Mesenteric fat pad (tissue), 1 donor: ENCODE measurements at places on chromosomes 1 and 21.

GRCh38 chr1:184283999-184284398 is 102.8 kb upstream of the C1orf21 start:
- no peak for DNase-seq

DNA sequence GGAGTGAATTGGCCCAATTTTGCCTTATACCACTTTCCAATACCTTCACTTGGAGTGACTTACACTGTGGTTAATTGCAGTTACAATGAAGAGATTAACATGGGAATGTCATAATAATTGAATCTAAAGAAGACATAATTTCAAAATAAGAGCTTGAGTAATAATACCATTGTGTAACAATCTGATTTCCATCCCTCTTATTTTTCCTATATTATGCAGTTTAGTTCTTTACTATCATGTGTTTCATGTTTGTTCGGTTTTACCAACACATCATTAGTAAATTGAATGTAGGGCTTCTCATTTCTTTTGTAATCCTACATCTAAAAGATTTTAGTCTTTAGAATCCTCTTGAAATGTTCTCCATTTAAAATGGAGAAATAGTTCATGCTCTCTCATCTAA is 19.2 kb upstream of the XPR1 start:
- no peak for DNase-seq

DNA sequence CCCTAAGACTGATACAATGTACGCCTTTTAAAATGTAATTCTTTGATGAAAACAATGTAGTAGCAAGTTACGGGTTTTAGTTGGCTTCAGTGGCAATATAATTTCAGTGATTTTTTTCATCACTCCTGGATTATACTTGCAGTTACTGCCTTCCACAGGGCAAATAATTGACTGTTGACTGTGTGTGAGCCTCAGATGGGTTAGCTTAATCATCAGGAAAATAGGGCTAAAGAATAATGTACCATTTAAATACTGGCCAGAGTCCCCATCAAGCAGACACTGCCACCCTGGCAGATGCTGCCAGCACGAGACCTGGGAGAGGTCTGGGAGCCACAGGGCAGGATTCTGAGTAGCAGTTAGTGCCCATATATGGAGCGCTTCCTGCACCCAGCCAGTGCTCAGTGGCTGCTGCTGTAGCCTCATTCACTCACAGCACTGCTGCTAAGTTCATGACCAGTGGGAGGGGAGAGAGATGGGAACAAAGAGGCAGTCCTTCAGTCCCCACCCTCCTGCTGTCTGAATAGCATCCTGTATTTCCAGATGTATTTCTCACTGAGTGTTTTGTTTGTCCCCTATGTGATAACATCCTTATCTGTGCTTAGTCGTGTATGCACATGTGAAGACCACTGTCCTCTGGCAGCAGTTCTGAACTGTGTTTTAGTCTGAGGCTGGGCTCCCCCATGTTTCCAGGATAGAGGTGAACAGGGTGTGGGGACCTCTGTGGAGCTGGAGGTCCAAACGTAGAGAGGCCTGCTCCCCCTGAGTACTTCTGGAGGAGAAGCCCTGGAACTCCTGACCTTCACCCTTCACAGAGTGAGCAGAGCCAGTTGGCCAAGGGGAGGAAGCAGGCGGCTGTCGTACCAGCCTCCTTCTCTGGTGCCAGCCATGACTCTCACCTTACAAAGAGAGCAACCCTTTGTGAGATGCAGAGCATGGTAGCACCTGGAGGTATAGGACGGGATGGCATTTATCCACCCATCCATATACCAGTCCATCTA is 80.4 kb downstream of the ADARB1 start:
- peak; percentile 69 for DNase-seq

DNA sequence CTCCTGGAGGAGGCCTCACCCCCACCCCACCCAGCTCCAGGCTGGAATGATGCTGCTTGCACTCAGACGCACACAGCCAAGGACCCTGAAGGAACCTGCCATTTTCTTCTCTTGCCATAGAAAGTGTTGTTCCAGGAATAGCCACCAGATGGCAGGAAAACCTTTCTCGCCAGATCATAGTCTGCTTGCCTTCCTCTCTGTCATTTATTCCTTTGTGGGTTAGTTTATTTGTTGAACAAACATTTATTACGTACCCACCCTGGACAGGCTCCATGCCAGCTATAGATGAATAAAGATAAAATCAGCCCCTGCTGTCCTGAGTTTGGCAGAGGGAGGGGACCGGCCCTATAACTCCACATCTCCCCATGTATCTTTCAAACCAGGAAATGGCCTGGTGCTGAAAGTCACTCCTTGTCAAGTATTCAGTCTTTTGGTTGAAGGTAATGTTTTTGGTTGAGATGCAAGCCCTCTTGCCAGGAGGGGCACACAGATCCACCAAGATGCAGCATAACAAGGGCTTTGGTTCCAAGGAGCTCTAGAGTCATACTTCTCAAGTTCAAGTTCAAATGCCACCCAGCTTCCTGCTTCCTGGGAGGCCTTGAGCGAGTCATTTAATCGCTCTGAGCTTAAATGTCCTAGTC is 7.0 kb upstream of the KCNC4 start:
- no peak for DNase-seq

GRCh38 chr1:23732363-23733224 is 10.7 kb upstream of the ELOA start:
- DNase-seq, result peak; percentile 30

DNA sequence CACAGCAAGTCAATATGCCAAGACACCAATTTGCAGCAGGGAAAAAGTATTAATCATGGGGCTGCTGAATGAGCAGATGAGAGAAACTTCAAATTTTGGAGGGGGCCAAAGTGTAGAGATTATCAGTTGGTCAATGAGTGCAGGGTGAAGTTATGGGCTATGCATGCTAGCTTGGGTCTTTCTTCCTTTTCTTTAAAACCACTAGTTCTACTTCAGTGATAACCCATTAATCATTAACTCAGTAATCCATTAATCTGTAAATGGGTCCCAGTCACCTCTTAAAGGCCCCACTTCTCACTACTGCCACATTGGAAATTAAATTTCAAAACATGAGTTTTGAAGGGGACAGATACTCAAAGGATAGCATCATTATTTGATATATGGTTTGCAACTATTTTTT is 688.6 kb upstream of the ADGRL4 start:
- DNase-seq, result no peak

- DNase-seq, result no peak
Observed at GRCh38 chr21:14742119-14742518, 196.0 kb upstream of the SAMSN1 start.

- DNase-seq, result no peak
Observed at GRCh38 chr1:9097947-9098705, 28.7 kb upstream of the SLC2A5 start.

GRCh38 chr1:209248649-209249279 is 334.8 kb upstream of the CAMK1G start:
- no peak for DNase-seq

- DNase-seq, result no peak
Observed at GRCh38 chr1:159443066-159443750, 3.7 kb downstream of the OR10J1 start.

DNA sequence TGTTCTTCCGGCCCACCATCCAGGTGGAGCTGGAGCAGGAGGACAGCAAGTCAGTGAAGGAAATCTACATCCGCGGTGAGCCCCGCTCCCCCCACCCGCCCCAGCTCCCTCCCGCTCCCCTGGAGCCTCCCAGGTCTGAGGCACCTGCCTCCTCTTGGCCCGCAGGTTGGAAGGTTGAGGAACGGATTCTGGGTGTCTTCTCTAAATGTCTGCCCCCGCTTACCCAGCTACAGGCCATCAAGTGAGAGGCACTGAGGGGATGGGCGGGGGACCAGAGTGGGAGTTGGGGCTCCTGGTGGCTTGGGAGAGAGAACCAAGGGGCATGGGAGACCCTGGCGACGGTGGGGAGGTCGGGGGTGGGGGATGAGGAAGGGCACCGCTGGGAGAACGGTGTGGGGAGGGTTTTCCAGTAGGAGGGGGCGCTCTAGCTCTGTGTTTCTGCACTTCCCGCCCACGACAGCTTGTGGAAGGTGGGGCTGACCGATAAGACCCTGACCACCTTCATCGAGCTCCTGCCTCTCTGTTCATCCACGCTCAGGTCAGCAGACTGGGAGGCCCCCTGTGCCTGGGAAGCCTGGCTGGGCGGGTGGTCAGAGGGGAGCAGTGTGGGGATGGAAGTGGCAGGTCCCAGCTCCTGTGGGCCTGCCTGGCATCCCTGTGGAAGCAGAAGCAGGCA is 4.2 kb downstream of the LRRC71 start:
- DNase-seq, result no peak

- no peak for DNase-seq
Observed at GRCh38 chr1:53598966-53599365, 139.8 kb downstream of the DMRTB1 start.

DNA sequence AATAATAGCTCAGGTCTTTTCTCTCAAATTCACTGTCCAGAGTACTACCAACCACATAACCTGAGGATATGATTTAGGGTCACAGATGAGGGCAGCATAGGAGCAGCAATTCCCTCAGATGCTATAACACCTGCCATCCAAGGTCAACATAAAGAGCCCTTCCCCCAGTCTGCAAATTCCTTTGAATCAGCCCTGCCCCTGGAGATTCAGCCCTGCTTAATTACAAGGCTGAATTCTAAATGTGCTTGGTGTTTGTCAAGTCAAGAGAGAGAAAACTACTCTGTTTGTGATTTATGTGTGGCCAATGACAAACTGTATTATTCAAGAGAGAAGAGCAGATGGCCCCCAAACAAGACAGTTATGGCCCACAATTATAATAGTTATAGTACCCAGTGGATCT is 195.7 kb upstream of the ADGRL2 start:
- no peak for DNase-seq

DNA sequence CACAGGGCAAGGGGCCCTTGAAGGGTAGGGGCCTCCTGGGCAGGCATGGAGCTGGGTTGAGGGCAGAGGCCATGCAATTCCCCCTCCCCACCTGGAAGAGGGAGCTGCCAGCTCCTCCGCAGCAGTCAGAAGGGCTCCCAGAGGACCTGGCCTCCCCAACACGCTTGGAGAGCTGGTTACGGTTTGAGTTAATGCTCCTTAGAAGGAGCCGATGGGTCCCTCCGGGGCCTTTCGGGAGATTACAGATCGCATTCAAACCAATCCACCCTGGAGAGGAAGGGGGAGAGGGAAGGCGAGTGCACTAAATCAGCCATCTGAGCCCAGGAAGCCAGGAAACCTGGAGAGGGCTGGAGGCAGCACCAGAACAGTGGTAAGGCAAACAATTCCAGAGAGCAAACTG is 106.3 kb upstream of the CSF3R start:
- no peak for DNase-seq

DNA sequence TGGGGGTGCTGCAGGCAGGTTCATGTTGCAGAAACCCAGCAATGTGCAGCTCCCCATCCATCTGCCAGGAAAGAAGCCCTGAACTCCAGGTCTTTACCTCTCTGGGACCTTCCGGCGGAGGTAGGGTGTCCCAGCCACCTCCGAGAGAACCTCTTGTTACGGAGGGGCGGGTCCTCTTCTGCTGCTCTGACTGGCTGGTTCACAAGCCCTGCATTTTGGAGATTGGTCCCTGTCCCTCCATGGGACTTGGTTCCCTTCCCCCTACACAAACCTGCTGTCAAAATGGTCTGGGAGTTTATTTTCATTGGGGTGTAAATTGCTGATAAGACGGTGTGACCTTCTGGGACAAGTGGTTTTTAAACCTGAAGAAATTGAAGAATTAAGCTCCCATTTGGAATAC is 8.0 kb upstream of the CELSR2 start:
- DNase-seq, result no peak

GRCh38 chr1:220767312-220768125 is 19.2 kb upstream of the MTARC1 start:
- DNase-seq, result no peak

DNA sequence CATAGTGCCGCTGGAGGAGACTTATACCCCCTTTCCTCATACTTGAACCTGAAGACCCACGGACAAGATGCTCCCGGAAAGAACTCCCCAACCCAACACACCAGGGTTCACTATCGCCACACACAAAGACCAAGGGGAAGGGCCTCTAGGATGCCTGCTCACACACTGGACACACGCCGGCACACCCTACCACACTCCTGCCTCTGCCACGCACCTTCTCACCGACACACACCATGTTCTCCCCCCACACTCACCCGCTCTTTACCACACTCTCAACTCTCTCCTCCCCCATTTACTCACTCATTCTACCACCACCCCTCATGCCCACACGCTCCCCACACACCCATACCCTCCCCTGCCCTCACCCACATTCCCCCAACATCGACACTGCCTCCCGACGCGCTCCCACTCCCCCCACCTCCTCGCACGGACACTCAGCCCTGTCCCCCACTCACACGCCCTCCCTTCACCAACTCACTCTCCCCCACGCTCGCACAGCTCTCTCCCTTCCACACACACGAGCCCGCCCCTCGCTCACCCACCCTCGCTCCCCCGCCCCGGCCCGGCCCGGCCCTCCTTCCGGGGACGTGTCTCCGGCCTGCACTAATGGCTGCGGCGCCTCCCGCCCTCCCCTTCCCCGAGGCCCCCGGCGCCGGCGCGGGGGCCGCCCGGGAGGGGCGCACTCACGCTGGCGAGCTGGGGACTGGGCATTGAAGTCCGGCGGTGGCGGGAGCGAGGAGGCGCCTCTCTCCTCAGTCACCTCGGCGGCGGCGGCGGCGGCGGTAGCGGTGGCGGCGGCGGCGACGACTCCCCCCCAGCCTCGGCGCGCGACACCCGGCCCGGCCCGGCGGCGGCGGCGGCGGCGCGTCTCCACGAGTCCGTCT is 626 bp downstream of the PTP4A2 start:
- DNase-seq, result peak; percentile 94

DNA sequence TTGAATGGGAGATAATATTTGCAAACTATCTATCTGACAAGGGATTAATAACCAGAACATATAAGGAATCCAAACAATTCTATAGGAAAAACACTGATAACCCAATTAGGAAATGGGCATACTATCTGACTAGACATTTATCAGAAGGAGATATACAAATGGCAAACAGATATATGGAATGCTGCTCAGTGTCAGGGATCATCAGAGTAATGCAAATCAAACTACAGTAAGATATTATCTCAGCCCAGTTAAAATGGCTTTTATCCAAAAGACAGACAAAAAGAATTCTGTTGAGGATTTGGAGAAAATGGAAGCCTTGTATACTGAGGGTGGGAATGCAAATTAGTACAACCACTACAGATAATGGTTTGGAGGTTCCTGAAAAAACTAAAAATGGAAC is 758.0 kb upstream of the B3GALT2 start:
- DNase-seq, result no peak

GRCh38 chr1:22916471-22916820 is 56.2 kb downstream of the LACTBL1 start:
- DNase-seq, result no peak

DNA sequence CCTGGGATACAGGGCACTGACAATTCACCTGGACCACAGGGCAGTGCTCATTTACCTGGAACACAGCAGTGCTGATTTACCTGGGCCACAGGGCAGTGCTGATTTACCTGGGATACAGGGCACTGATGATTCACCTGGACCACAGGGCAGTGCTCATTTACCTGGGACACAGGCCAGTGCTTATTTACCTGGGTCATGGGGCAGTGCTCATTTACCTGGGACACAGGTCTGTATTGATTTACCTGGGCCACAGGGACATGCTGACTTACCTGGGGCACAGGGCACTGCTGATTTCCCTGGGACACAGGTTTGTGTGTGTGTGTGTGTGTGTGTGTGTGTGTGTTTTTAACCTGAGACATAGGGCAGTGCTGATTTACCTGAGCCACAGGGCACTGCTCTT is 261.7 kb downstream of the MATN1 start:
- no peak for DNase-seq
